ENCODE measurements at places on chromosomes 3 and 15.
A peak's percentile ranks its signal among the peaks of the same experiment; 100 is the strongest.

GRCh38 chr15:84748274-84749110, at the start of gene ZNF592:
Gene ZNF592 (plus strand): TSS chr15:84748592. CDS start chr15:84782676, 34,084 bp downstream.
- DNase-seq = peak; percentile 81

- no peak for DNase-seq
Measured at GRCh38 chr3:45954306-45954705, 11.0 kb downstream of the CXCR6 start.

- DNase-seq = peak; percentile 15
Measured at GRCh38 chr15:77966540-77967234, 110.8 kb downstream of the TBC1D2B start.

DNA sequence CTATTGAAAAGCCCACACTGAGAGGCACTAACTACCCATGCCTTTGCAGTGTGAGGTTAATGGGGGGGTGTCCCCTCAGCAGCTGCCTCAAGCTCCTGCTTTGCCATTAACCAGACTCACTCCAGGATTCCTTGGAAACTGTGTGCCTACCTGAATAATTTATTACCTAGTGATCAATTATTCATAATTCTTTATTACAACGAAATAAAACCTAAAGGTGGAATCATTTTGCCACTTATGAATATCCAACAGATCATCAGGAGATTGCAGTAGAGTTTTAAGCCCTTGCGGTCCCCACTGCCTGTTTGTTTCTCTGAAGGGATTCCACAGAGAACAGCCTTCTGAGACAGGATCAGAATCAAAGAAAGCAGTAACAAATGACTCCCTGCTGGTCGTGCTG, 23.3 kb downstream of the NEK11 start:
- DNase-seq = no peak

DNA sequence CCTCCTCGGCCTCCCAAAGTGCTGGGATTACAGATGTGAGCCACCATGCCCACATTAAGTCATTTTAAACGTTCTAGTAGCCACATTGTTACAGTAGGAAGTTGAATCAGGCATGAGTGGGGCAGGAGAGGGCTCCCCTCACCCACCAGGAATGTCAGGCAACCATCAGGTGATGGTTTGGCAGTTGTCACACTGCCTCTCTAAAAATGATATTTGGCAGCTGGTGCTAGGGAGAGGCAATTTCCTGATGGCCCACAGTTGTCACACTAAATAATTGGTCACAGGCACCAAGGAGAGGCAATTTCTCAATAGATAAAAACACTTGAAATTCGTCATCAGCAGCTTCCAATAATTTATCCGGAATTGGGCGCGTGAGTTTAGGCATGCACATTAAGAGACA, 79.2 kb upstream of the ABHD2 start:
- DNase-seq = no peak

DNA sequence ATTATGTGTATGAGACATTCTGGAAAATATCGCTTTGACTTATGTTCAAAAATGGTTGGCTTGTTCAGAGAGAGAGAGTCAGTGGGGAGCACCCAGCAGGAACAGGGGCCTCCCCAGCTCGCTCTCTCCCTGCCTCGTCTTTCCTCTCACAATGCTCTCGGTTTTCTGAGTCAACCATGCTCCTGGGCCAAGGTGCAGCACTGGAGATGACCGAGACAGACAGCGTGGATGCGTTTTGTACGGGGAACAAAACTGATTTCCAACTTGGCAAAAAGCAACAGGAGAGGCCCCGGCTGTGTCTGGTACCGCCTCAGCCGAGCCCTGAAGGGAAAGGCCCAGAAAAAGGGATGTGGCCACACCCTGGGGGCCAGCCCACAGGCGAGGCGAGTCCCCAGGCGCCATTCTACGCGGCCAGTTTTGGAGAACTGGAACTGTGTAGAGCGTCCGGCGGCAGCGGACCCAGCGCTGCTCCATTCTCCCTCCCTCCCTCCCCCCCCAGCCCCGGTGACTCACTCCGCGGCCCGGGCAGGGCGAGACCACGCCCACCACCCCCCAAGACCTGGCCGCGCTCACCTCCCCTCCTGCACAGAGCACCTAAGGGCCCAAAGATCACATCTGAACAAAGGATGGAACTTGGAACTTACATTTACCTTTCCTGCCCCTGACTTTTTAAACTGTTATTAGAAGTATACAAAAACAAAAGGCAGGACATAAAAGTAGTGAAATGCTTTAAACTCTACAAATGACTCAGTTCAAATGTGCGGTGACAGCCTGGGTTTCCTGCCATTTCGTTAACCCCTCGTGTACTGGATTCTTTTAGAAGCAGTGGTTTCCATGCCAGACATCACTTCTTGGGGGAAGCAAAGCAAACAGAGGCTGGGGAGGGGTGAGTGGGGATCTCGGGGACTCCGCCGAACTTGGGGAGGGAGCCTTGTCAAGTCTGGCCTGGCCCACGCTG, 12.7 kb downstream of the ATP10A start:
- DNase-seq = no peak

GRCh38 chr3:122589297-122589696, 11.8 kb downstream of the PARP15 start:
- DNase-seq = no peak

DNA sequence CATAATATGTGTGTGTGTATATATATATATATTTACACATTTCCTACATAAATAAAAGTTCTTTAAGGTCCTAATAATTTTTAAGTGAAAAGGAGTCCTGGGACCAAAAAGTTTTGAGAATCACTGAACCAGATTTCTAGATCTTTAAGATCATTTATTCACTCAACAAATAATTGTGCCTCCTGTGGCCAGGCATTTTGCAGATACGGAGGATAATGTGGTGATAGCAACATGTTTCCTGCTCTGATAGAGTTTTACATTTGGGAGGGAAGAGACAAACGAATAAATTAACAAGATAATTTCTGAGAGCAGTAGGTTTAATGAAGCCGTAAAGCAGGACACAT, 448 bp upstream of the RNF7 start:
- DNase-seq = no peak

GRCh38 chr15:49848282-49848724, 227.5 kb downstream of the DTWD1 start:
- DNase-seq = no peak

GRCh38 chr3:134445636-134446035, 40.1 kb downstream of the ANAPC13 start:
- DNase-seq = no peak

DNA sequence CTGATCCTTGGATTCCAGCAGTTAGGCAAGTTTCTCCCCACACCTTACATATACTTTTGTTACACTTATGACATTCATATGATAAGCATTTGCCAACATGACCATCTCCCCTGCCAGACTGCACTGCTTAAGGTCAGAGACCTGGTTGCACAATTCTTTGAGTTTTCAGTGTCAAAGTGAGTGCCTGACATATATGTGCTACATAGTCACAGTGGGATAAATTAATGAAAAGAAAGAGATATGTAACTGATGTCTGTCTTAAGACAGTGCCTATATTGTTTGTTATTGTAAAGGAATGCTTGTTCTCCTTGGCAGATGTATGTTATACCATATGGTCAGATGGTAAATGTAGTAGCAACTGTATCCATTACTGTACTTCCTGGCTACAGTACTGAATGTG, 3.5 kb upstream of the DCUN1D1 start:
- DNase-seq = peak; percentile 14

DNA sequence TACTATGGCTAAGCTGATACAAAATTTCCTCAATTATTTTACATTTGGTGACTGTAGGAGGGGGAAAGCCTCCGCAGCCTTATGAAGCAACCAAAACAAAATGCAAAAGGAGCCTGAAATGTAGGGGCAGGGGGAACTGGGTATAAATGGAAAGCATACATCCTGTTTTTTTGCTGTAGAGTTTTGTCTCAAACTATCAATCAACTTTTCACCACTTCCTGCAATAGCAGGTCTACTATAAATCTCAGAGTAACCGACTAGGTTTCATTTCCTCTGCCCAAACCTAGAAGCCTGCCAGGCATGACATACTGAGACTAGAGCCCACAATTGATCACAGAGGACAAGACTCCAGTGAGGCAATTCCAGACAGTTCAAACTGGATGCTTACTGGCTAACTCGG, 91.3 kb downstream of the SHQ1 start:
- DNase-seq = peak; percentile 10

GRCh38 chr3:132283440-132283839, 33.8 kb upstream of the ACP3 start:
- peak; percentile 91 for DNase-seq

- no peak for DNase-seq
Measured at GRCh38 chr3:37987751-37988179, 2.8 kb upstream of the VILL start.

GRCh38 chr3:58111513-58112184, 99.1 kb downstream of the DNASE1L3 start:
- no peak for DNase-seq

Measured in OCI-M1 (cell line).